ENCODE measurements at places on chromosomes 1 and 21.

GRCh38 chr1:204591473-204592090, 75.4 kb downstream of the MDM4 start:
- no peak for DNase-seq

DNA sequence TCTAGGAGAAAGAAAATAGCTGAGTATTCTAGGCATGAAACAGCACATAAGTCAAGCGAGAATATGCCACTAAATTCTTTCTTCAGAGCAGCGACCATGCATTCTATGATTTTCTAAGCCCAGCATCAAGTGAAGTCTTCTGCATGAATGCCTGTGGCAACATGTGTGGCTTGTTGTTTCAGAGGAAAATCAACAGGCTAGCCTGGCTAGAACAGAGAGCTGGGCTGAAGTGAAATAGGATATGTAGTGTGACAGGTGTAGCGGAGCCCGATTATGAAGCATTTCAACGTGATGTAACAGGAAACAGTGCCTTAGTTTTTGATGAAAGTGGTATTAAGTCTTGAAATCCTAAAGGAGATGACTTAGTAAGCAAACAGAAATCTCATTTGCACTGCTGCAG, 7.0 kb downstream of the CSDE1 start:
- no peak for DNase-seq

DNA sequence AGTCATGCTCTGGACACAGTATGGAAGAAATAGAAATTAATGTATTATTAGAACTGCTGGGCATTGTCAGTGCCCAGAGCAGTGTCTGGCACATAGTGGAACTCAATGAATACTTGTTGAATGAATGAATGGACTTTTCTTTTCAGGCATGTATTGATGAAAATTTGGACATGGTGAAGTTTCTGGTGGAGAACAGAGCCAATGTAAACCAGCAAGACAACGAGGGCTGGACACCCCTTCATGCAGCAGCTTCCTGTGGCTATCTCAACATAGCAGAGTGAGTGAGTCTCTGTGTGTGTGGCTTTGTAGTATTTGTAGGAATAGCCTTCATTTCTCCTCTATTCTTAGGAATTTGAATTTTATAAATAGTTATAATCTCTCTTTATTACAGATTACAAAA, 68.1 kb downstream of the PPP1R12B start:
- DNase-seq, result no peak

- peak; percentile 36 for DNase-seq
Observed at GRCh38 chr1:22711071-22711470, 432 bp downstream of the EPHB2 start.

DNA sequence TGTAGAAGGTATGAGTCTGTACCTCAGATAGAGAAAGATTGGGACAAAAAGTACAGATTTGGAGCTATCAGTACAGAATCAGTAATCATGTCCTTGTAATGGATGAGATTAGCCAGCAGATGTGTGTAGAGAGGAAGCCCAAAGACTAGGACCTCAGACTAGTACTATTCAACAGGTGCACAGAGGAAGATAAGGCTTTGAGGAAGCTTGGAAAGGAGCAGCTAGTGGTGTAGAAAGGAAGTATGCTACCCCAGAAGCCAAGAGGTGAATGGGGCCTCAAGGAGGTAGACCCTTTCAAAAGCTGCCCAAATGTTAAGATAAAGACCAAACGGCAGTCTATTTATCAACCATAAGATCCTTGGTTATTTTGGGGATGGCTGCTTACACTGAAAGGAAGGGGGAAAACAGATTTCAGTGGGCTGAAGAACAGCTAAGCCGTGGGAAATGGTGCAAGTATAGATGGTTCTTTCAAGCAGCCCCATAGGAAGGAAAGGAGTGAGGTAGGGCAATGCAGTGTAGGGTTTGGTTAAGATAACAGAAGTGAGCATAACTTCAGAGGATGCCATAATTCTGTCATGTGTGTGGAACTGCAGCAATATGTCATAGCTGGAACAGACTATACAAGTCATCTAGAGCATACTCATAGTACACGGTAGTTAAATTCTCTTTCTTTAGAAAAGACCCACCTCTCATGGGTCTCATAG, 221.7 kb downstream of the HHIPL2 start:
- DNase-seq, result no peak

- no peak for DNase-seq
Observed at GRCh38 chr1:59165353-59165752, 131.5 kb upstream of the FGGY start.

- peak; percentile 18 for DNase-seq
Observed at GRCh38 chr1:182149411-182149965, 88.0 kb upstream of the ZNF648 start.

DNA sequence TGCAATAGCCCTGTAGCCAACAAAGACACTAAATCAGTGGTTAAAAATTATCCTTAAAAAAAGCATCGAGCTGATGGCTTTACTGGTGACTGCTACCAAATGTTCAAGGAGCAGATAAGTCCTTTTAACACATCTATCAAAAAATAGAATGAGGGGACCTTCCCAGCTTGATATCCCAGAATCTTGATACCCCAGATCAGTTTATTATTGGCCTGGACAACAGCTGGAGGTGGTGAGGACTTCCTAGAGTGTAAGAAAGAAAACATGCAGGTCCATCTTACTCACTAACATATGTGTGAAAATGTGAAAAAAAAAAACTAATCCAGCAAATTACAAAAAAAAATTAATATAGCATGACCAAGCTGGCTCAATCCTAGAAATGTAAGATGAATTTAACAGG, 21.3 kb downstream of the CHIT1 start:
- no peak for DNase-seq

- DNase-seq, result peak; percentile 83
Observed at GRCh38 chr21:17925899-17926298, 106.7 kb upstream of the C21orf91 start.

DNA sequence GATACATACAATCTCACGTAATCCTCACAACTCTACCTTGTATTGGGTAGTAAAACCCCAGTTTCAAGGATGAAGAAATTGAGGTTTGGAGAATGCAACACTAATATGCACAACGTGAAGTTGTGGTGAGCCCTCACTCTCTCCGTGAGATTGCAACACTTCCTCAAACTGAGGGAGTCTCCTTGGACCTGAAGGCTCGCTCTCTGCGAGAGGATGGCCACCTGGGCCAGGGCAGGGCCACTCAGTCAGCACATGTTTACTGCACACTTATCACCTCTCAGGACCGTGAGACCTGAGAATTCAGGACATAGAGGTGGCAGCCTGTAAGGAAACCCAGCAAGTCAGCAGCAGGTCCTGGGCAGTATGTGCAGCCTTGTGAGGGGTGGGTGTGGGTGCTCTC, 8.7 kb downstream of the SH3BP5L start:
- no peak for DNase-seq

- no peak for DNase-seq
Observed at GRCh38 chr1:211525101-211525676, 33.2 kb upstream of the RD3 start.

DNA sequence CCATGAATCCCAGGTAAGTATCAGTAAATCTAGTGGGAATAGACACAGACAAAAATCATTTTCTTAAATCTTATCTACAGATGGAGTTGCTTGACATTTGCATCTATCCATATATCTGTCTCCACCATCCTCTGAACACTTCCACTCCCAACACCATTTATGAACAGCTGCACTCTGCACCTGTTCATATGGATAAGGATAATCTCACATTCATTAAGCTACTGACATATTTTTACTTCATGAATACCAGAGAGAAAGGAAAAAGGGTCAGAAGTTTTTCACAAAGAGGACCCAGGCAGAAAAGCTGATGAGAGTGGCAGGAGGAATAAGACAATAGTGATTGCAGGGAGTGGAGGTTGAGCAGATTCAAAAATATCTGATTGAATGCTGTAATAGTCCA, 222.6 kb downstream of the DNAH14 start:
- no peak for DNase-seq

GRCh38 chr1:15296585-15297321, 49.7 kb downstream of the FHAD1 start:
- DNase-seq, result no peak

GRCh38 chr1:230057681-230058565, 9.1 kb upstream of the GALNT2 start:
- DNase-seq, result no peak

DNA sequence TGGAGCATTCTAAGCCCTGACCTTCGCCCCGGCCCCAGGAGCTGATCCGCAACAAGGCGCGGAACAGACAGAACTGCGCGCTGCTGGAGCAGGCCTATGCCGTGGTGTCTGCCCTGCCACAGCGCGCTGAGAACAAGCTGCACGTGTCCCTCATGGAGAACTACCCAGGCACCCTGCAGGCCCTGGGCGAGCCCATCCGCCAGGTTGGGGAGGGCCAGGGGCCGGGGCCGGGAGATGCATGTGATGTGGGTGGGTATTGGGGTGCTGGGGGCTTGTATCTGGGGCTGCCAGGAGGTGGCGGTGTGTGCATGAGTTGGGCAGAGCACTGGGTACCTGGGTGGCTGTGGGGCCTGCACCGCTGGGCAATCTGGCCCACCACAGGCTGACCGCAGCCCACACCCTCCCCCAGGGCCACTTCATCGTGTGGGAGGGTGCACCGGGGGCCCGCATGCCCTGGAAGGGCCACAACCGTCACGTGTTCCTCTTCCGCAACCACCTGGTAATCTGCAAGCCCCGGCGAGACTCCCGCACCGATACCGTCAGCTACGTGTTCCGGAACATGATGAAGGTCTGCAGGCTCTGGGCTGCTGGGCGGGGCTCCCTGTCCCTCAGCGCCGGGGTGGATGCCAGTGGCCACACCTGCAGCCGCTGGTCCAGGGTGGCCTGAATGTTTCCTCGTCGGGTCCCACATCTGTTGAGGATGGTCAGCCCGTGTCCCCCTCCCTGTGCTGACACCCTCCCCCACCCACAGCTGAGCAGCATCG, 65.8 kb downstream of the TRIM11 start:
- DNase-seq, result no peak

GRCh38 chr1:149997585-149998262, 12.8 kb downstream of the OTUD7B start:
- no peak for DNase-seq

DNA sequence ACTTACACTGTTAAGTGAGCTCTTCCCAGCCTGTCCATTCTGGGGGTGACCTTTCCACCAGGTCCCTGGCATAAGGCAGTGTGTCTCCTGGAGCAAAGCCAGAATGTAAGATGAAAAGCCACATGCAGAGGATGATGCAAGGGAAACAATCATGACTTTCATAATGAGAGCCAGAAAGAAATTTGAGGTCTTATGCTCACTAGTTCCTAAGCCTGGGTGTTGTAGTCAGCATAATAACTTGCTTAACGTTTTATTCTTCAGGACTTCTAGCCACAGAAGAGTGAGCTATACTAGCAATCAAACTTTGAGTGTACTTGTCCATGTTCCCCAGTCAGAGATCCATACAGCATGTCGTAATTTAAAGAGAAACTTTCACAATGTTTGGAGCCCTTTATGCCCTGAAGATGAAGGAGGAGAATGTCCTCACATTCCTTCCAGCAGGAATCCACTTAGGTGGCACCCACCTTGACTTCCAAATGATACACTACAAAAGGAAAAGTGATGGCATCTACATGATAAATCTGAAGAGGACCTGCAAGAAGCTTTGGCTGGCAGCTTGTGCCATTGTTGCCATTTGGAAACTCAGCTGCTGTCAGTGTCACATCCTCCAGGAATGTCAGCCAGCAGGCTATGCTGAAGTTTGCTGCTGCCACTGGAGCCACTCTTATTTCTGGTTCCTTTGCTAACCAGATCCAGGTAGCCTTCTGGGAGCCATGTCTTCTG, 60.5 kb upstream of the FOXD3 start:
- DNase-seq, result no peak

DNA sequence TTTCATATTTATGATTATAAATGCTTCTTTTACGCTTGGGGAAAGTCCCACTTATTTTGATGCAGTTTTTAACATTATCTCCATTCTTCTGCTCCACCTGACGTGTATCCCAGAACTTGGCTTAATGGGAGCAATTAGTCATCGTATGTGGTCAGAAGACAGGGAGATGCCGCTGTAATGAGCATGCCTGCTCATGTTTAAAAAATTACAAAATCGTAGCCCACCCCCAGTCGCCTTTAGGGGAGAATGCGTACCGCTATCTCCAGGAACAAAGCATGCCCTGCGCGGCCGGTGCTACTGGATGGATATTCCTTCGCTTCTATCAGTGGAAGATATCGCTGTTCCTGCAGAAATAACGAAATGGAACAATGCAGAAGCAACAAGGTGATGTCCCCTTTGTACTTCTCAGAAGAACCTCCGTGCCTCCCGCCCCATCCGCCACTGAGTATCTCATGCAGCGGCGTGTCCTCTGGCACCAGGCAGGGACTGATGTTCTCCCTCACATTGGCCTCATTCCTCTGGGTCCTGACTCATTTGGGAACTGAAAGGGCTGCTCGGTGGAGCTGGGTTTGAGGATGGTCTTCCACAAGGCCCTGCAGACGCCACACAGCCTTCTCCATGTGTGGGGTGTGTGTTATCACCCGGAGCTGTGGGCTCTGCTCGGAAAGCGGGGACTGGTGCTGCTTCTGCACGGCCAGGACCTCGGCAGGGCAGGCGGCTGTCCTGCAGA, 116.3 kb upstream of the COL6A1 start:
- no peak for DNase-seq

DNA sequence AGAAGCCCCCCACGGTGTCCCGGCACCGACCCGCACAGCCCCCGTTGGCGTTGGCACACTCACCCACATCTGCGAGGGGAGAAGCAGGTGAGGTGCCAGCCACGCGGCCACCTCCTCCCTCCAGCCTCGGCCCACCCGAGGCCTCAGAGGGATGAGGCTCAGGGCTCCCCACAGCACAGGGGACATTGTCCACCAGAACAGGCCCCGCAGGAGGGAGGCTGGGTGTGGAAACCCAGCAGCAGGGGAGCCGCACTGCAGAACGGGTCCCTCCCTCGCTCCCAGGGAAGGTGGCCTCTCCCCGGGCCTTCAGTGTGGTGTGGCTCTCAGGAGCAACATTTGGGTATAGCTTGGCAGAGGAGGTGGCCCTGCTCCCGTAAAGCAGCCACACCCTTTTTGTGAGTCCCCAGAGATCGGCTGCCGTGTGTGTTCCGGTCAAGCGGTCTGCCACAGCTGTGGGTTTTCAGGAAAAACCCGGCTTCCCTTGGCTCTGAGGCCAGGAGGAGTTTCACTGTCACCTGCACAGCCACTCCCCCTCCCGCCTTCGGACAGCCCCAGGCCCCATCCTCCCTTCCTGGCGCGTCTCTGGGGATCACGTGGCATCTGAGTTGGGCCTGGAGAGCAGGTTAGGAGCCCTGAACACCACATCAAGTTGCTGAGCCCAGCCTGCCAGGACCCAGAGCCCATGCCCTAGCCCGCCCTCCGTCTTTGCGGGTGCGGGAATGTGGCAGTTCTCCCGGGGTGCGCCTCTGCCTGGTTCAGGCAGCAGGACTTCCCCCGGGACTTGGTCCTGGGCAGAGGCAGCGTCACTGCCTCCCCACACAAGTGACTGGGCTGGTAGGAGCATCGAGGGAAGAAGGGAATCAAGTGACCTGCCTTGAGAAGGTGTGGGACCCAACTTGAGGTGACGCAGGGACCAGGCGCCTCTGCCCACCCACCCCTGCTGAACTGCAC, 64.0 kb downstream of the MEGF6 start:
- DNase-seq, result no peak
